ENCODE measurements at places on chromosomes 6 and 20. TPM values are rescaled to one million over a fixed set of nuclear protein-coding genes. Genes with fewer than 3 reads are reported as not detected.

Gene IMPG1
- not detected for total RNA-seq

Gene SAMD5
- 15.7 TPM for total RNA-seq

Gene SSTR4
- not detected for total RNA-seq

Gene POPDC3
- not detected for total RNA-seq

Gene MDFI
- 50.5 TPM for total RNA-seq

Gene SALL4
- 0.26 TPM for total RNA-seq

Gene FAM50B
- total RNA-seq, result 12.8 TPM

Gene EEF1A2
- 0.44 TPM for total RNA-seq

Gene XKR7
- not detected for total RNA-seq

Gene TREML2
- total RNA-seq, result not detected

Gene NUDT3
- 33.4 TPM for total RNA-seq

Gene GGTLC1
- not detected for total RNA-seq

Gene SLPI
- 1,064 TPM for total RNA-seq

Gene KCNS1
- total RNA-seq, result not detected

Gene PRR18
- total RNA-seq, result not detected

Gene ACTL10
- total RNA-seq, result 1.8 TPM

Gene OR2J3
- total RNA-seq, result not detected

Gene COX4I2
- total RNA-seq, result 2.6 TPM

Gene RAMACL
- 2.7 TPM for total RNA-seq

Gene SNAP25
- 0.57 TPM for total RNA-seq

Gene FNDC1
- total RNA-seq, result 0.38 TPM

Gene TCF15
- not detected for total RNA-seq

Gene HLA-DQA1
- total RNA-seq, result 9.0 TPM

Gene MAFB
- 61.7 TPM for total RNA-seq

Gene ME1
- total RNA-seq, result 21.4 TPM

Gene PNPLA1
- not detected for total RNA-seq

Gene TRIM38
- 8.5 TPM for total RNA-seq

Gene RSPH3
- 13.2 TPM for total RNA-seq

Gene OR2H1
- total RNA-seq, result not detected

Gene BPI
- total RNA-seq, result not detected

All from esophagus squamous epithelium (tissue), 5 donors.